ENCODE measurements at places on chromosomes 12 and 14. TPM values are rescaled to one million over a fixed set of nuclear protein-coding genes. Genes with fewer than 3 reads are reported as not detected.

NPFF gene
- not detected for polyA plus RNA-seq

TMEM132C gene
- not detected for polyA plus RNA-seq

LPAR5 gene
- 0.23 TPM for polyA plus RNA-seq

SLC16A7 gene
- 2.9 TPM for polyA plus RNA-seq

EIF4B gene
- polyA plus RNA-seq, result 233 TPM

SSTR1 gene
- 2.2 TPM for polyA plus RNA-seq

DYRK2 gene
- 7.3 TPM for polyA plus RNA-seq

FERMT2 gene
- 58.7 TPM for polyA plus RNA-seq

MYO1H gene
- polyA plus RNA-seq, result not detected

SMIM41 gene
- not detected for polyA plus RNA-seq

DPF3 gene
- 1.5 TPM for polyA plus RNA-seq

OR6C2 gene
- polyA plus RNA-seq, result not detected

ESRRB gene
- polyA plus RNA-seq, result not detected

TESPA1 gene
- polyA plus RNA-seq, result not detected

ANKLE2 gene
- polyA plus RNA-seq, result 72.9 TPM

SERPINA3 gene
- not detected for polyA plus RNA-seq

IAPP gene
- not detected for polyA plus RNA-seq
